ENCODE measurements at places on chromosomes 5 and 9. TPM values are rescaled to one million over a fixed set of nuclear protein-coding genes. Genes with fewer than 3 reads are reported as not detected.

Gene PCDHB8
- total RNA-seq, result 0.25 TPM

Gene EPB41L4A
- 8.6 TPM for total RNA-seq

Gene SPINK5
- total RNA-seq, result not detected

Gene LHX6
- total RNA-seq, result under 0.01 TPM

Gene PCDHGA11
- total RNA-seq, result 10.4 TPM

Gene GAPT
- total RNA-seq, result not detected

Gene SPINK13
- total RNA-seq, result not detected

Gene CCL27
- total RNA-seq, result 0.25 TPM

Gene TMEM232
- total RNA-seq, result 1.3 TPM

Gene CHSY3
- total RNA-seq, result 3.9 TPM

Gene PCDHB7
- 0.63 TPM for total RNA-seq

Gene ASS1
- total RNA-seq, result 47.5 TPM

Gene DENND4C
- 34.9 TPM for total RNA-seq

Gene DPM2
- total RNA-seq, result 39.1 TPM

Gene BARHL1
- total RNA-seq, result not detected

Gene OGN
- not detected for total RNA-seq

Gene STKLD1
- 0.49 TPM for total RNA-seq

Gene MLANA
- total RNA-seq, result not detected

Gene NIPAL4
- total RNA-seq, result 4.2 TPM

Gene FAM78A
- total RNA-seq, result 1.1 TPM

Gene PLAC8L1
- total RNA-seq, result not detected

Gene CYSRT1
- total RNA-seq, result 2.9 TPM

Gene ABLIM3
- total RNA-seq, result 4.2 TPM

Gene ACOT12
- total RNA-seq, result not detected

Gene PRRT1B
- not detected for total RNA-seq

Data from mesangial cell (primary cell).